ENCODE measurements at places on chromosomes 5 and 9.

DNA sequence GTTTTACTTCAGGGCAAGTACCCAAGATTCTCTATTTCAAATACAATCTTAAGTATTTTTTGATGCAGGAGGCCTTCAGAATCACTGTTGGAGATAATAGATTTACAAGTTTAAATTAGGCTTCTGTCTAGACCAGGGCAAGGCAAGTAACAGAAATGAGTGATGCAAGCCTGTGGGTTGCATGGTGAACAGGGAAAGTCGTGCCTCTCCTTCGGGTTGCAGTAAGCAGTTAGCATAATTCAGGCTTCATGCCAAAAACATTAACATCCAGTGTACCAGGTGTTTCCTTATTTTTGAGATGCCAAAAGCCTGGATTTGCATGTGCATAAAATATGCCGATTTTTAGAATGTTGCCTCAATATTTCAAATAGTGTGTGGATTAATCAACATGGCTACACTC, 369.0 kb downstream of the CAAP1 start:
- no peak for DNase-seq

- no peak for DNase-seq
Observed at GRCh38 chr5:1318659-1319251, 23.9 kb upstream of the TERT start.

DNA sequence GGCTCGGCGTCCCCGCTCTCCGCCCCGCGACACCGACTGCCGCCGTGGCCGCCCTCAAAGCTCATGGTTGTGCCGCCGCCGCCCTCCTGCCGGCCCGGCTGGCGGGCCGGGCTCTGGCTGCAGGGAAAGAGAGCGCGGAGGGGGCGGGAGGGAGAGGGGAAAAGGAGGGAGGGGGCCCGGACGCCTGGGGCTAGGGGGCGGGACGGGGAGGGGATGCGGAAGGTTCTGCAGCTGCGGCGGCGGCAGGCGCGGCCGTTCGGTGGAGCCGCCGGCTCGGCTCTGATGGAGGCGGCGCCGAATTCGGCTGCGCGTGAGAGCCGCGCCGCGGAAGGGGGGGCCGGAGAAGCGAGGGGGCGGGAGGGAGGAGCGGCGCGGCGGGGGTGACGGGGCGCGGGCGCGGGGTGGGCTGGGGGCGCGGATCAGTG, at the start of gene MARCHF11:
Gene MARCHF11 (minus strand): TSS at position 281 of the 425 bp plus-strand sequence. CDS start 216 bp downstream, at position 65.
- no peak for DNase-seq

GRCh38 chr5:52867809-52868208, 80.1 kb downstream of the ITGA1 start:
- DNase-seq: peak; percentile 67

- no peak for DNase-seq
Observed at GRCh38 chr9:74303945-74304344, 193.2 kb upstream of the RORB start.

DNA sequence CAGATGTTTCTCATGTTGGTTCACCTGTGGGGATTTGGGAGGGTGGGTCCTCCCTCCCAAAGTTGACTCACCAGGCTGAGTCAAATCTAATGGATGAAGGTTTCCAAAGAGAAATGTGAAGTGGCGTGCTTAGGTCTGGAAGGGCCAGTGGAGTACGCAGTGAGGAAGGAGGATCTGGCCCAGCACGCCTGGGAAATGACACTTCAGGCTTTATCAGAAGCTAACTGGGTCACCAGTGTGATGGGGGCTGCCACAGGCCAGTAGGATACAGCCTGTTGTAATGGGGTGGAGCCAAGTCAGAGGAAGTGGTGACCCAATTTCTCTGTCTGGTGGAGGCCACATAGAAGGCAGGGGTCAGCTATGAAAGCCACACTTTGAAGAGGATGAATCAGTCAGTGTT, 18.0 kb downstream of the POLR1E start:
- DNase-seq: peak; percentile 72

DNA sequence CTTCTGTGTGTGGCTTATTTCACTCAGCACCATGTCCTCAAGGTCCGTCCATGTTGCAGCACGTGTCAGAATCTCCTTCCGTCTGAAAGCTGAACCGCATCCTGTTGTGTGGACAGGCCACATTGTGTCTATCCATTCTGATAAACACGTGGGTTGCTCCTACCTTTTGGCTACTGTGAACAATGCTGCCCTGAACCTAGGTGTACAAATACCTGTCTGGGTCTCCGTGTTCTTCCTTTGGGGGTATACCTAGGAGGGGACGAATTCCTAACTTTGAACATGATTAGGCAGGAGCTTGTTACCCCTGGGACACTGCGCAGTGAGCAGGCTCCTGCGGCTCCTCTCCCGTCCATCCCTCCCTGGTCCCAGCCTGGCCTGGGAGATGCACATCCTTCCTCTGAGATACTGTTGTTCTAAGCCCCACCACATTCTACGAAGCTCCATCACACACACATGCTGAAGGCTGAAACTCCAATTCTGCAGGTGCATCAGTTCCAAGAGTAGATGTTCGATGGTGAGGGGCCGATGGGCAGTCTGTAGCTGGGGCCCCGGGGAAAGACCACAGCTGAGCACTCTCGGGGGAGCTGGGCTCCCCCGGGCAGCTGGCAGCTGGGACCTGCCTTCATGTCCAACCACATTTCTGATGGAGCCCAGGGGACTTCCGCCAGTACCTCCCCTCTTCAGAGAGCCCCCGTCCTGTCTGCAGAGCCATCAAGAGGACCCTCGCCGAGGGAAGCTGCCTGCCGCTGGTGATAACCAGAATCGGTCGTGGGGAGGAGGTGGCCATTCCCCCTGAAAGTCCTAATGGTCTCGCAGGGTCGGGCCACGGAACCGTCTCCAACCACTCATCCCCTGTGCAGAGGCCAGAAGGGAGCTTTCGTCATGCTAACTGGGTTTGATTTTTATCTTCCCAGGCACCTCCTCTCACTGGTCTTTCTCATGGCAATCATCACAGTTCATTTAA, 120.9 kb downstream of the COL23A1 start:
- no peak for DNase-seq

DNA sequence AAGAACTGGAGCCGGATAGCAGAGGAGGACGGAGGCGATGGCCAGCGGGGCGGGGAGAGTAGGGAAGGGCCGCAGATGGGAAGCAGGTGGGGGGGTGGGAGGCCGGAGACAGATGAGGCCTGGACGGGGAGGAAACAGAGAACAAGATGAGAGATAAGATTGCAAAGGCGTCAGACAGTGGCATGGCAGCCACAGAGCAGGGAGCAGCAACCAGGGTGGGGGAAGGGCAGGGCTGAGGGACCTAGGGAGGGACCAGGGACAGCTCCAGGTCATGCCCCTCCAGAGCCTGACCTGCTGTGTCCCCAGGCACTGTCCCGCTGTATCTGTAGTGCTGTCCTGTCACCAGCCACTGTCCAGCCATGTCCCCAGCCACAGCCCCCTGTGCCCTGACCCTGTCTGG, 49.6 kb upstream of the LMX1B start:
- no peak for DNase-seq

DNA sequence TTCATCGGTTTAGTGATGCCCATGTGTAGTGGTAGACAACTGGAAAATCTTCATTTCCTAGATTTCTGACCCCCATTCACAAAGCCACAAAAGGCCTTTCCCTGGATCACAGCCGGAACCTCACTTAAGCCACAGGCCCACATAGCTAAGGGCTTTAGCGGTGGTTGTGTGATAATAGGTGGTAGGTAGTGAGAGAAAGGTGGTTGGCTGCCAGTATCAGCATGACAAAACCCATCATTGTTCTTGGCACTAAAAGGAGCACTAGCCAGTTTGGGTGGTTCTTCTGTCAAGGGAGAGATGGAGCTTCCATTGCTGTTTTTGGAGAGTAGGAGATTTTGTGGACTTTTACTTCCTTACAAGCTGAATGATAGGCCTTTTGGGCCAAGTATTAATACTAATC, 9.7 kb upstream of the SLC36A2 start:
- DNase-seq: no peak

GRCh38 chr9:91816356-91816755, 133.7 kb downstream of the ROR2 start:
- DNase-seq: no peak

DNA sequence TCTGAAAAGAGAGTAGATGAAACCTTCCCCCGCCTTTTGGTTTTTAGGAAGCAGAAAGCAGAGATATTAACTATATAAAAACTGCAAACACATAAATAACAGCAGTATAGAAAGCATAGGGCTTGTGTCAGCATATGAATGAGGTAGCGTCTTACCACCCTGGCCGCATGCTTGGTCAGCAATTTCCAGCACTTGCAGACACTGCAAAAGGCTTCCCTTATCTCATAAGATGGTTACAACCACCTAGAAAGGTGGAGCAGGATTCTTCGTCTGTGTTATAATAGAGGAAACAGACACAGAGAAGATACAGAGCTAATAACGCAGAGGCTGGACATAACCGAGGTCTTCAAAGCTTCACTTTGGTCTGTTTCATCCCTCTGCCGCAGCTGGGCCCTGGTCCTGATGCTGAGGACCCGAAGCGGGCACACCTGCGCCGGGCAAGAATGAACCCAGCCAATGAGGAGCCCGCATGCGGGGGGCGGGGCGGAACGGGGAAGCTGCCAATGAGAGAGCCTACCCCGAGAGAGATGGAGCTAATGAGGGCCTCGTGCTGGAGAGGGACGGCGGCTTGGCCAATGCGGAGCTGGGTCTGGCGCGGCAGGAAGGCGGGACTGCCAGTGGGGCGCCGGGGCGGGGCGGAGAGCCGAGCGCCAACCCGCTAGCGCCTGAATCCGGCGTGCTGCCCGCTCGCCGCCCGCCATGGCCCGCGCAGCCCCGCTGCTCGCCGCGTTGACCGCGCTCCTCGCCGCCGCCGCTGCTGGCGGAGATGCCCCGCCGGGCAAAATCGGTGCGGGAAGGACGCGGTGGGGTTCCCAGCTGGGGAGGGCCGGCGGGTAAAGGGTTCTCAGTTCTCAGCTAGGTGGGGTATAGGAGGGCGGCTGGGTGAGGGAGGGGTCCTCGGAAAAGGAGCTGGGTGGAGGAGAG, at the start of gene PCYOX1L:
Gene PCYOX1L (plus strand): TSS at position 677 of the 924 bp plus-strand sequence. CDS start 23 bp downstream, at position 700.
- peak; percentile 93 for DNase-seq

DNA sequence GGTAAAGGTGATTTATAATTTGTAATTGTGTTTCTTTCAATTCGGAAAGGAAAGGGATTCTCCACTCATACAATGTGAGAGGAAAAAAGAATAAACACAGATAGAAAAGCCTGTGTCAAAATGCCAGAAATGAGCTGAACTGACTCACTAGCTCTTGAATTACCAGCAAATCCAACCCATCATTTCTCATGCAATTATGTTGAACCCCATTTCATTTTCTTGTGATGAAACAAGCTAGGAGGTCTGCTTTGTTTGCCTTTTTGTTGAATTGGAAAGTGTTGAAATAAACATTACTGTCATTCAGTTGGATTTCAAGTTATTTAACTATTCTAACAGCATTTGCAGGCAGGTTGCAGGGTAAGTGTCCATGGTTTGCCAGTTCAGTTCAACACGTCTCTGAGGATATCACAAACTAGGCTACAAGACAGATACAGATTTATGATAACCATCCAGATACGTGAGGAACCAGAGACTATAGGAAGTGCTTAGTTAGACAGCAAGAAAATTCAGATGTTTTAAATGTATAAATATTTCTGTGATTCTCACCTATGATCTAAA, 547.2 kb downstream of the MAT2B start:
- peak; percentile 73 for DNase-seq

GRCh38 chr9:35650341-35651158, at the start of gene SIT1:
SIT1 (minus strand) TSS chr9:35650931; CDS start chr9:35650853, 78 bp downstream.
- no peak for DNase-seq

DNA sequence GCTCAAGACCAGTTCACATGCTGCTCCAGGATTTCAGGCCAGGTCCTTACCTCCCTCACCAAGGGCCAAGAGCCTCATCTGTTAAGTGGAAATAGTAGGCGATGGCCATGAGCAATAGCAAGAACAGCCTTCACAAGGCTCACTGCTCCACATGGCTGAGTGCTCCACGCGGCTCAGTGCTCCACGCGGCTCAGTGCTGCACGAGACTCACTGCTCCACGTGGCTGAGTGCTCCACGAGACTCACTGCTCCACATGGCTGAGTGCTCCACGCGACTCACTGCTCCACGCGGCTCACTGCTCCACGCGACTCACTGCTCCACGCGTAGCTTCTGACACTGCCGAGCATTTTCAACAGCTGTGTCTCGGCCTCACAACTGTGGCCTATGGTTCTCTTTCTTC, 36.4 kb upstream of the ADAMTS2 start:
- DNase-seq: no peak

- DNase-seq: no peak
Observed at GRCh38 chr5:10604975-10605374, 41.1 kb downstream of the ANKRD33B start.

GRCh38 chr9:36728651-36729520, 156.2 kb downstream of the MELK start:
- DNase-seq: peak; percentile 70

DNA sequence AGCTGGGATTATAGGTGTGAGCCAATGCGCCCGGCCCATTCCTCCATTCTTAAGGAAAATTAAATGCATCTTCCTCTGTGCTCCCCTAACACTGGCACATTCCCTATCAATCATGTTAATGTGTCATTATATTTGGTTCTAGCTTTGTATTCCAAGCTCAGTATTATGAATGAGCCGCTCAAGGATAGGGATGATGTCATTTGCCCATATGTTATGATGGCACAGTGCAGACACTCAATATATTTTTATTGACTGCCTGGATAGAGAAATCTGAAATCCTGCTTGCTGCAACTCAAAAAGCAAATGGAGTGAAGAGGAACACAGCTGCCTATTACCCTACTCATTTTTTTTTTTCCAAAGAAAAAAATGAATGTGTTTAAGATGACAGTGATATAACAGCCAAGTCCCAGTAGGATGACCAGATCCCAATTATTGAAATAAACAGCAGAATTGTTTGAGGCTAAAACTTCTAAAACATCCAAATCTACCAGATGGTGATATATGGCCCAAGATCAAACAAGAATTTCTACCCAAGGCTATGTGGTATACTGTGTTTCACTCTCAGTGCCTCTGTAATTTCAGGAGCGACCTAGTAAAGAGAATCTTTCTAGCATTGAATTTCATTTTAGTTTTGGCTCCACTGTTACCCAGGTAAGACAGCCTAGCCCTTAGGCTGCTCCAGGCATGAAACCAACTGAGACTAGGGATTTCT, 16.3 kb downstream of the SUSD1 start:
- no peak for DNase-seq

GRCh38 chr5:29899583-29899982, 1293.9 kb upstream of the CDH6 start:
- DNase-seq: no peak

DNA sequence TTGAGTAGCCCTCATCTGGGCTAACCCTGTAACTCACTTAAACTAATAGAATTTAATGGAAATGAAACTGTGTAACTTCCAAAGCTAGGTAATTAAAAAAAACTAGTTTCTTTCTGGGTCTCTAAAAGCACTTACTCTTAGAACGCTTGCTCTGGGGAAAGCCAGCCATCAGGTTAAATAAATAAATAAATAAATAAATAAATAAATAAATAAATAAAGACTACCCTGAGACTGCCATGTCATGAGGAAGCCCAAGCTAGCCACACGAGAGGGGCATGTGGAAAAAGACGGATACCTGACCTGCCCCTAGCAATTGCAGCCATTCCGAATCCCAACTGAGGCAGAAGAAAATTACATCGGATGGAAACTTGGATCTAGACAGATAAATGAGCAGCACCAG, 51.3 kb upstream of the FER start:
- DNase-seq: no peak

DNA sequence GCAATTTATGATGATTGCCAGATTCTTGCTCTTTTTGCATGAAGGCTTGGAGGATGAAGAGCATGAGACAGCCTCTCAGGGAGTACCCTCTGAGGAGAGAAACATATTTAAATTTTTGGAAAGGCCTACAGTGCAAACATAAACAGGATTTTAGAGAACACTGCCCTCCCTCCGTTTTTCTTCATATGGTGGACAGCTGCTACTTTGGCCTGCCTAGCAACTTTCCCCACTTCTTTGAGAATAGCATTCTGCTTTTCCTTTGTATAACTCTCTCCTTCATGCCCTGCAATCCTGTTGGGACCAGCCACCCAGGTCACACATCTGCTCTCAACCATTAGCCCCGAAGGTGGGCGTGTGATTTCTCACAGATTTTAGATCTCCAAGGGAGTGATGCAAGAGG, 20.5 kb upstream of the TXN start:
- DNase-seq: no peak
